Hippocampal formation (tissue), 2 donors: ENCODE measurements at places on chromosomes 1 and 21.

GRCh38 chr1:66330722-66331141, 203.2 kb upstream of the SGIP1 start:
- no peak for DNase-seq

DNA sequence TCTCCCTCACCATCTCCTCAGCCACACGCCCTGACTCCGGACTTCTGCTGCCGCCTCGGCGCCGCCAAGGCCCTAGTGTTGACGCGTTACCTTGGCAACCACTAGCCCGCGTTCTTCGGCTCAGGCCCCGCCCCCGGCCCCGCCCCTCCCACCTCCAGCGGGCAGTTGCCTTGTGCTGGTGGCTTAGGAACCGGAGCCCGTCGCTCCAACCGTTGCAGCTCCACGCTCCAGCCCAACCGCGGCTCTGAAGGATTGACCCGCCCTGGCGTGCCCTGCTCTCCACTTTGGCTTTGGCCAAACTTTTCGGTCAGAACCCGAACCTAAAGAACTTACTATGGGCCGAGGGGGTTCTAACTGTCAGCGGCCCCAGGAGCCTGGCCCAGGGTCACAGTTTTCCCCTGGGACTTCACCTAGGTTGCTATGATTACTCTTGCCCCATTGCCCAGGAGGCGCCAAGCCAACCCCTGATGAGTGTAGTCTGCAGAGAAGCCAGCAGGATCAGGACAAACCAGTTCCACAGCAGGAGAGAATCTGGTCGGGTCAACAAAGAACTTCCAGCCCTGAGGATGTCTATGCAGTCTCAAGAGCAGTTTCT, at the start of gene CFAP45:
CFAP45 (minus strand) TSS at position 80 of the 595 bp plus-strand sequence; CDS start at position 13, 67 bp downstream.
- no peak for DNase-seq

- DNase-seq: no peak
Observed at GRCh38 chr1:12397462-12398450, 167.9 kb downstream of the VPS13D start.

DNA sequence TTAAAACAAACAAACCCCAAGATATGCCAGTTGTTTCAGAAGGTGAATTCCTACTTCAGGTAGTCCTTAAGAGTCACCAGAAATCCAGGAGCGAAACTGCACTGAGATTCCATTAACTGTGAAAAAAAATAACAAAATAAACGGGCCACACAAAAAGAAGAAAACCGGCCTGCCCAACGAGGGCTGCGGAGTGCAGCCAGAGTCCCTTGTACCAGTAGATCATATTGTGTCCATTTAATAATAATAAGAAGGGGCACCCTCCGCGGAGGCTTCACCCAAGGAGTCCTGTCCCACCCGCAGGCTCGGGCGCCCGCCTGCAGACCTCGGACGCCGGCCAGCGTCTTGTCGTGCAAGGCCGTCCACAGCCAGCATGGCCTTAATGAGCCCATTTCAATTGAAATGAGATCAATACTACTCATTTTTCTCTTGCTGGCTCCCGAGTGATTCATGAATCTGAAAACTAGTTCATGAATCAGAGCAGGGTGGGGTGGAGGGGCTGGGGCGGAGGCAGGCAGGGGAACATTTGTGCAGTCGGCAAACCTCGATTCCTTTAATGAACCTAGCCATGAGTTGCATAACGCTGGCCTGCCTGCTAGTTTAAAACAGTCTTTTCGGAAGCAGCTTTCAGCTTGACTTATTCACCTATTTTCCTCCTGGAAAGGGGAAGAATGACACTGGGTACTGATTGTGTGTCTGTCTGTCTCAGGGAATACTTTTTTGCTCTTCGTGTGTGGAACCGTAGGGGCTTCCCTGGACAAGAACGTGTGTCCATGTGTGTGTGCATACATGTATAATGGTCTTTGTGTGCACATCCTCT, 113.1 kb upstream of the IRF2BP2 start:
- no peak for DNase-seq

DNA sequence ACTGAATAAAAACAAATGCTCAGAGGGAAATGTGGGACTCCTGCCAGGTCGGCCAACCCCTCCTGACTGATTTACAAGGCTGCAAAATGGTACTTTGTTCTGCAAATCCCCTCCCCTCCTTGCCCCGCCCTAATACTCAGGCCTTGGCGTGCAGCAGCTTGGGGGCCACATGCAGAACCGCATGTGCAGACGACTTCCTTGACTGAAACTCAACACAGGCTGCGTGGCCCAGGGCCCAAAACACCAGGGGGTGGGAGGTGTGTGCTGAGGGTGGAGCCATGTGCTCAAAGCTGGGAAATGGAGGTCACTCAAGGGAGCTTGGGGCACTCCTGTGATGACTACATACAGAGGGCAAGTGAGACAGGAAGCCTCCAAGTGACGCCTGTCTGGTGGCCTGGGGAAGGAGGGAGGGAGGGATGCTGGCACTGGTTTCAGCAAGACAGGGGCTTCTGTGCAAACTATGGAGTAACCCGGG, 87.2 kb downstream of the MRPL37 start:
- peak; percentile 50 for DNase-seq

- no peak for DNase-seq
Observed at GRCh38 chr1:244160455-244161235, 109.6 kb downstream of the ZBTB18 start.

DNA sequence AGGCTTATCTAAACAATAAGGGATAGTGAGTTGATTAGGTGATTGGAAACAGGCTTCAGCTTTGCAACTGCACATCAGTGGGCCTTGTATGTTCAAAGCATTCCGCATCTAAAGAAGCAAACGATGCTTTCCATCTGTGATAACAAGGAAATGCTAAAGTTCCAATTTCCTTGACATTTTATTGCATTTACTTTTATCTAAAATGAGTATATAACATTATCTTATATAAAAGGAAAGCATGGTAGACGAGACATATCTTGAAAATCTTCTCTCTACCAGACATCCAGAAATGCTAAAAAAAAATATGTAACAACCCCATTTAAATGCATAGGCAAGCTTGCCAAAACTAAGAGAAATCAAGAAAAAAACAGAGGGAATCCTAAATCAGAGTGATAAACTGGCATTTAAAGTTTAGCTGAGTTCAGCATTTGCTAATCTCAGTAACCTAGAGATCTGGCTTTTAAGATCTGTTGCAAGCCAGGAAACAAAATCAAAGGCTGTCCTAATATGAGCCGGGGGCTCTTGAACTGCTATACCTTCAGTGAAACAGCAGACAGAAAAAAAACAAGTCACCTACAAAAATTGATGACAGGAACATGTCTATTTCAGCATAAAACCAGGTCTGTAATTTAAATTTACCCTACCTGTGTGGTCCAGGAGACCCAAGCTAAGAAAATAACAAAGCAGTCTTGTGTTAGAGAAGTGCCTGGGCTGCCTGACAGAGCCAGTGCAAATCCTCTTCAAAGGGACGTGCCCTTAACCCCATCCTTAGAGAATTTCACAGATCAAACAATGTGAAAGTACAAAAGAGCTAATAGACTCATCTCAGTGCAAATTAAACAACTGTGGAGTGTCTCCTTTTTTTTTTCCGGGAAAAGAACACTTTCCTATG, 3.1 kb upstream of the RGS13 start:
- no peak for DNase-seq

DNA sequence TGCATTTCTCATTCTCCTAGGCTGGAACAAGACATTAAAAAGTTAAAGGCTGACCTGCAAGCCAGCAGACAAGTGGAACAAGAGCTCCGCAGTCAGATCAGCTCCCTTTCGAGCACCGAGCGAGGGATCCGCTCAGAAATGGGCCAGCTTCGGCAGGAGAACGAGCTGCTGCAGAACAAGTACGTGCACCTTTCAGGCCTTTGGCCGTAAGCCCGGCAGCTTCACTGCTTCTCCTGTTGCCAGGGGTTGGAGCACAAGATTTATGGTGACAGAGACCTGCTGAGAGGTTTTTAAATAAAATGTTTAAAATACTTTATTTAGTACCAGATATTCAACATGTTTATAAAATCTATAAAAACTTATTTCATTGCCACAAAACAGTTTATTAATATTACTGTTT, 53.4 kb downstream of the MACO1 start:
- DNase-seq: no peak

GRCh38 chr1:174875306-174875705, 124.4 kb upstream of the CACYBP start:
- no peak for DNase-seq

GRCh38 chr1:196873385-196873784, 14.5 kb upstream of the CFHR4 start:
- no peak for DNase-seq

DNA sequence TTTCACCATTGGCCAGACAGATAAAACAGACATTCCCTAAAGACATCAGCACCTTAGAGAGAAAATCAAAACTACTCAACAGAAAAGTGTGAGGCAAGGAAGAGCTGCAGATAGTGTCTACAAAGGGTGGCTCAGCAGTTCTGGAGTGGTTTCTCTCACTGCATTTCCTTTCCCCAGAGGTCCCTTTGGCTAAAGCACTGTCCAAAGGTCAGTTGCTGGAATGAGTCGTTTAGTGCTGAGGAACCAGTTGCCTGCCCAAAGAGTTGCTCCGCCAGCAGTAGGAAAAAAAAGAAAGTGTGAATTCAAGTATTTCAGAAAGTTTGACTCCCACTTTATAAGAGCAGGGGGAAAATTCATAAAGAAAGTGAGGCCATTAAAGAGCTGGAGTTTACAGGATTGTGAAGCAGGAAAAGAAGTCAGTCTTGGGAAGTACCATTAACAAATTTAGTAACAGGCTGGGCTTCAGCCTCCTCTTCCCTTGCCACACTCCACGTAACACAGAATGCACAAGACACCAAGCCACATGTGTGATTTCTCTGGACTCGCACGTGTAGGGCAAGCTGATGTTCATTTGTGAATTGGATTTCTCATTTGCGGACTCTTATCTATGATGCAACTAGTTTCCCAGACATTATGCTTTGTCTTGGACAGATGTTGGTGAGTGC, 122.2 kb downstream of the RUNX1 start:
- DNase-seq: no peak

- no peak for DNase-seq
Observed at GRCh38 chr1:164466001-164466421, 93.0 kb upstream of the PBX1 start.

DNA sequence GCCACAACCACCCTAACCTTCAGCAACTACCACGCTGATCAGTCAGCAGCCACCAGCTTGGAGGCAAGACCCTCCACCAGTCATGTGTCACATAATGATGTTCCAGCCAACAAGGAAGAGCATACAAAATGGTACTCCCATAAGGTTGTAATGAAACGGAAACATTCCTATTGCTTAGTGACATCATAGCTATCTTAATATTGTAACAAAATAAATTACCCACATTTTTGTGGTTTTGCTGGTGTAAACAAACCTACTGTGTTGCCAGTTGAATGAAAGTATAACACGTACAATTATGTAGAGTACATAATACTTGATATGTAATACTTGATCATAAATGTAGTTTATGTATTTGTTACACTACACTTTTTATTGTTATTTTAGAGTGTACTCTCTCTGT, 1363.2 kb upstream of the ADGRL4 start:
- DNase-seq: no peak

GRCh38 chr1:179925302-179925701, 29.3 kb upstream of the CEP350 start:
- DNase-seq: no peak

DNA sequence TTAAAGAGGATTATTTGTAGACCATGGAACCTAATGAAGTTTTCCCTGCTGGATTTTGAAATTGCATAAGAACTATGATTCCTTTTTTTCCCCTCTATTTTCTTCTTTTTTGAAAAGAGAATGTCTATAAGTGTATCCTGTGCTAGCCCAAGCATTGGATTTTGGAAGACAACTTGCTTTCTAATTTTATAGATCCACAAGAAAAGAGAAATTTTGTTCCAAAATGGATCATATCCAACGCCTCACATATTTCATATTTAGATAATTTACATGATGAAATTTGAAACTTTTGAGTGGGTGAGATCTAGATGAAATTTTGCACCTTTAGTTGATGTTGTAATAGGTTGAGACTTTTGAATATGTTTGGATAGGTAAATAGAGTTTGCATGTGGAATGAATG, 978.7 kb downstream of the MRPL39 start:
- DNase-seq: no peak

DNA sequence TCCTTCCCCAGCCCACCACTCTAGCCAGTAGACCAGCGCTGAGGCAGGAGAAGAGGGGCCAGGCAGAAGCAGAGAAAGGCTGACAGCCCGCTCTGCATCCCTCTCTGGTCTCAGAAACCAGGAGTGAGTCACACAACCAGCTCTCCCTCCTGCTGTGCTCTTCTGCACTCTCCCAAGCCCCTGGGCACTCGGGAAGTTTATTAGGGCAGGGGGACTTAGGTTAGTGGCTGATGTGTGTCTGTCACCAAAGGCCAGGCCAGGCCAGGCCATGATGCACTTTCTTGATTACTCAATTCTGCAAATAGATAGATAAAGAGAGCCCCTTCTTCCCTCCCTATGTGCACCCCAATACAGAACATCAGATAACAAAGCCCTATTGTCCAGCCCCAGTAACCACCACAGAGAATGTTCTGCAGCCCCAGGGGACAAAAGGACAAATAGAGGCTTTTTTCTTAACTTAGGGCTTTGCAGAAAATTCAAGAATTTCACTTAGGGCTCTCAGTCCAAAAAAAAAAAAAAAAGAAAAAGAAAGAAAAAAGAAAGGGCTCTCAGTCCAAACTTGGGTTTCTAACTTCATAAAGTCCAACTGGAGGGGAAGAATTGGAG, 52.9 kb upstream of the CNTN2 start:
- peak; percentile 62 for DNase-seq

- DNase-seq: no peak
Observed at GRCh38 chr1:40045182-40045581, 4.7 kb downstream of the CAP1 start.

GRCh38 chr1:13228343-13228781, 2.4 kb upstream of the PRAMEF18 start:
- no peak for DNase-seq

- DNase-seq: no peak
Observed at GRCh38 chr21:25512095-25513081, 94.9 kb downstream of the MRPL39 start.

DNA sequence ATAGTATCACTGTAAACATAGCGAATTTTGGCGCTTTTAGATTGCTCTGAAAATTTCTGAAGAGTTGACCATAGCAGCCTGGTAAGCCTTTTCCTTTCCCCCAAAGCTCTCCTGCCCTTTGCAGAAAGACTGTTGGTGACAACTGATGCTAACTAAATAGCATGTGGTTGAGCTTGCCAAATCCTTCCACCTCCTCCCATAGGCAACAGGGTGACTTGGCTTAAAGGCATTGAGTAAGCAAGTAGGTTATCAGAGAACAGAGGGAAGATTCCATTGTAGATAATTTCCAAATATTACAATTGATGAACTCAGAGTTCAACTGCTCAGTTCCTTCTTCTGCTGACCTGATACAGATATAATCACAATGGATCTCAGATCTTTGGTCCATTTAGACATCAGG, 19.9 kb upstream of the HMGCL start:
- no peak for DNase-seq

DNA sequence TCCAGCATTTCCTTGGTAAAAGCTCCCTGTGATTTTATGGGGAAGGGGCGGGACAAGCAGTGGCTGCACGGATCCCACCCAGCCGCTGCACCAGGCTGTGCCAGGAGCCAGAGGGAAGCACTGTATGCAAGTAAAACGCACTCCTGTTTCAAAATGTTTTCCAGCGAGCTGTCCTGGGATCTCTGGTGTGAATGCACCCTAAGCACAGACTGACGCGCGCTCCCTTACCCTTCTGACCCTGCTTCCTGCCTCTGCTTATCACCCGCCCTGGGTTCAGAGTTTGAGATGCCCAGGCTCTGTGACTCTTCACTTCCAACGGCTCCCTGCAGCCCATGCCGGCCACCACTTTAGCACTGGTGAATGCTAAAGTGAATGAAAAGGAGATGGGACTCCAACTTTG, 131.2 kb downstream of the RHOU start:
- no peak for DNase-seq

GRCh38 chr1:85465786-85466134, 801 bp upstream of the DDAH1 start:
- DNase-seq: no peak

GRCh38 chr1:14267991-14268390, 330.5 kb upstream of the KAZN start:
- no peak for DNase-seq
